ENCODE measurements at places on chromosomes 6 and 20.

GRCh38 chr6:33323623-33323948 lies 6.0 kb upstream of the ZBTB22 start:
- no peak for DNase-seq

DNA sequence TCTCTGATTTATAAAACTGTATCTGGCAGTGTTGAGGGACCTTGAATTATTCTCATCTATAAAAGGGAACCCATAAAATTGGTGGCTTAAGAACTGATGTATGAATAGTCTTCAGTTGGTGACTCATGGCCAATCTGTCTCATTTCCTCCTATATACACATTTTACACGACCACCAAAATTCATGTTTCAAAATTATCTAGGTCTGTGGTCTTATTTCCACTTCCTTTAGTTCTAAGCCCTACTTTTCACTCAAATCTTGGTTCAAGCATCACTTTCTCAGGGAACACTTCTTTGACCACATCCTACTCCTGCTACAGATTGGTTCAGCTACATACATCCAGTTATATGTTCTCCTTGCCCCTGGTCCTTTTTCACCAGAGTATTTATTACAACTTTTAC lies 18.6 kb upstream of the ENPP1 start:
- no peak for DNase-seq

DNA sequence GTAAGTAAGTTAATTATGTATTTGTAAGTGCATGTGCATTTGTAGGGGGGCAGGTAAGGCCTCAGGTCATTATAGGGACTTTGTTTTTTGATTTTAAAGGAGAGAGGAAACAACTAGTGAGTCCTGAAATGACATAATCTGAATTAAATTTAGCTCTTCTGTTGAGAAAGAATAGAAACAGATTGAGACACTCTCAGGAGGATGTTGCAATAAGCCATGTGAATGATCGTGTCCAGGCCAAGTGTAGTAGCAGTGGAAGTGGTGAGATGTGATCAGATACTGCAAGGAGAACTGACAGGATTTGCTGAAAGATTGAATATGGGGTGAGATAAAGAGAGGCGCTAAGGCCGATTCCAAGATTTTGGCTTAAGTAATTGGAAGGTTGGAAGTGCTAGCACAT lies 2.6 kb upstream of the CENPW start:
- DNase-seq: no peak

- DNase-seq: no peak
Measured at GRCh38 chr6:35725721-35726438, 11.0 kb upstream of the ARMC12 start.

- no peak for DNase-seq
Measured at GRCh38 chr6:47992809-47993208, 118.2 kb downstream of the PTCHD4 start.

- peak; percentile 72 for DNase-seq
Measured at GRCh38 chr20:46255440-46256104, 52.7 kb downstream of the CDH22 start.

DNA sequence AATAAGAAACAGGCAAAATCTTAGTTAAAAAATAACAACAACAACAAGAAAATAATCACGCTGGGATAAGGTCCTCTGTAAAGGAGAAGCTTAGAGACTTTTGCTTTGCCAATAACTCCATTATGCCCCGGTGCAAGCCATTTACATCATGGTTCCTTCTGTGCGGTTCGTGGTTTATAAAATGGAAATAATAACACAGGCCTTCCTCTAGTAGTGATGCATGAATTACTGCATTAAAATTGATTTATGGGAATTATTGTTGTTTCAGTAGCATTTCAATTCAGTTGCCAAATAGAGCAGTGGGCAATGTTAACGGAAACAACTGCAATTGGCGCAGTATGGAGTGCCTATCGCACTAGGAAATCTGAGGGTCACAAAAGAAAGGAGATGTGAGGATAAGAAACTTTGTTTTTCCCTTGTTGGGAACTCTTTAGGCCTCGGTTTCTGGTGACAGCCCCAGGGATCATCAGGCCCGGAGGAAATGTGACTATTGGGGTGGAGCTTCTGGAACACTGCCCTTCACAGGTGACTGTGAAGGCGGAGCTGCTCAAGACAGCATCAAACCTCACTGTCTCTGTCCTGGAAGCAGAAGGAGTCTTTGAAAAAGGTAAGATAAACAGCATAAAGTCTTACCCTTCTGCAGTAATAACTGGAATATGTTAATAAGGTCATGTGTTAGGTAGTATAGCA lies 1.1 kb downstream of the CD109 start:
- no peak for DNase-seq

DNA sequence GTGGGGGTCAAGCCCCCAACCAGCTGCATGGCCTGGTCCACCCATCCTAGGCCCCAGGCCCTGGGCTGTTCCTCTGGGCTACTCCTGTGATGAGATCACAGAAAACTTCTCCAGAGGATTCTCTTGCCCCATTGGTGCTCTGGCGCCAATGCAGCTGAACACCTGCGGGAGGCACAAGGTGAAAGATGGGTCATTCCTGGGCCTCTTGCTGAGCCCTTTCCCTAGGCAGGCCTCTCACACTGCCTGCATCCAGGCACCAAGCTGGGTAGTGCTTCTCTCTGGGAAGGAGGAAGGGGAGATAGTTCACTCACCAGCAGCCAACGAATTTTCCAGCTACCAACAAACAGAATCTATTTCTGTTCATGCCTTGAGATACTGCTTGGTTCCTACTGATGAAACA lies 142.1 kb downstream of the PXDC1 start:
- DNase-seq: no peak

DNA sequence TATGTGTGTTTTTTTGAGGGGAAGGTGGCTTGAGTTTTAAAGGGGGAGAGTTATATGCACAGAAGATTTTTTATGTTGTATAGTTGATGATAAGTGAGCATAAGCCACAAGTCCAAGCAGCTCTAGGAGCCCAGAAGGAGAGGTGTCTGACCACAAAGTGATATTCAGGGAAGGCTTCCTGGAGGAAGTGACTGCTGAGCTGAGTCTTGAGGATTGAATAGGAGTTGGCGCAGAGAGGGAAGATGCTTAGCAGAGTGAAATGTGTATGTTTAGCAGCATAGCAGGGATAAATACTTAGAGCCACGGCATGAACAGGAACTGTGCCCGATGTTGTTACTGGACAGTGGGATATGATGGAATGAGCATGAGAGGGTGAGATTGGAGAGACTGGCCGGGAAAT lies 255.1 kb upstream of the KCNG1 start:
- DNase-seq: no peak

- DNase-seq: peak; percentile 16
Measured at GRCh38 chr20:62136283-62137091, 6.7 kb downstream of the PSMA7 start.

GRCh38 chr20:10637563-10637962 lies 36.2 kb downstream of the JAG1 start:
- no peak for DNase-seq

DNA sequence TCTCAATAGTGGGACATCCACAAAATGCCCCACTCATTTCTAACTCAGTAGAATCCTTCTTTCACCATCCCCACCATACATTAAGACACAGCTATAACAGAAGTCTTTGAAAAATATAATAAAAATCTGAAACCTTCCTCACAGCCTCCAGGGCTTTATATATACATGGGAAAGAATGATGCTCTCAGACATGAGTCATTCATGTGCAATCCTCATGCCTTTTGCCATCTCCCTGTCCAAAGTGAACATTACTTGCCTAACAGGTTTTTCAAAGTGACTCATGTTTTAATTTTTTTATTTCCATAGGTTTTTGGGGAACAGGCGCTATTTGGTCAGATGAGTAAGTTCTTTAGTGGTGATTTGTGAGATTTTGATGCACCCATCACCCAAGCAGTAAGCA lies 162.7 kb downstream of the RALGAPA2 start:
- DNase-seq: peak; percentile 80

GRCh38 chr6:157110607-157111006 lies 212.7 kb downstream of the TMEM242 start:
- DNase-seq: no peak

DNA sequence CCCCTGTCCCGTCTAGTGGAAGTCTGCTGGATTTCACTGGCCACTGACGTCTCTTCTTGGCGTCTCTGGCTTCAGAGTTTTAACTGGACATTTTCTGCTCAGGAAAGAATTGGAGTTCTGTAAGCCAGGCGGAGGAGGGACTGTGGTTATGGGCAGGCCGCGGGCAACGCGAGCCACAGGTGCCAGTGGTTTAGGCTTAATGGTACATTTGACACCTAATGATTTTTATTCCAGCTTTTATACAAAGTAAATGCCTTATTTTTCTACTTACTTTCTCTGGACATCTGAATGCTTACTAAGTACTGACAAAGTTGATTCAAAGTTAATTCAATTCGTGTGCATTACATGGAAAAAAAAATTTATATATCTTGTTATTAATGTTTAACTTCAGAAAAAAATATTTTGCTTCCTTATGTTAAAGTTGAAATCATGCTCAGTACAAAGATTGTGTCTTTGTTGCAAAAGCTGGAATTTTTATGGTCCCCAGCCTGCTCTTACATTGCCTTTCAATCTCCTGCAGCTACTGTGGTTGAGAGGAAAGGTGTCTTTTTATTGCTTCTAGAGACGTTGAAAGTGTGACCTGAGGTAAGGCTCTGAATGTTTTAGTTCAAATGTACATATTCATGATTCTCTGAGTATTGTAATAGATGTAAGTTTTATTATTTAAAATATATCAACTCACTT lies 231.0 kb downstream of the SMOC2 start:
- DNase-seq: no peak

- no peak for DNase-seq
Measured at GRCh38 chr6:119890470-119890869, 540.9 kb upstream of the MAN1A1 start.

- peak; percentile 48 for DNase-seq
Measured at GRCh38 chr20:61628901-61629601, 377.0 kb downstream of the CDH4 start.

DNA sequence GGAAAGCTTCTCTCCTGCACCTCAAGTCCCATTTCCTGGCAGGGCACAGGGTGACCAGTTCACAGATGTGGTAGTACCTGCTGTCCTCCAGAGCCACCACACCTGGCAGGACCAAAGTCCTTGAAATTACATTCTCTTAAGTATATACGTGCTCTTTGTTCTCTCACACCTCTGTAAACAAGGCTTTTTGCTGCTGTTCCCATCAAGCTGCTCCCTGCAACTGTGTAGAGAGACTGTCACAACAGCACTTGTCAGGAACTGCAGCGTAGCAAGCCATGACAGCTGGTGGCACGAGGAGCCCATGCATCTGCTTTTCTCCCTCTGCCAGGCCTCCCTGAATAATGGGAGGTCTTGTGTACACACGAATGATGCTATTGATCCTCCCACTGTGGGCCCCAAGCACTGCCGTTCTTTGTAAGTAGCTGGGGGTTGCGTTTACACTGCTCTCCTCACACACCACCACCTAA lies 431.8 kb downstream of the CD83 start:
- no peak for DNase-seq

DNA sequence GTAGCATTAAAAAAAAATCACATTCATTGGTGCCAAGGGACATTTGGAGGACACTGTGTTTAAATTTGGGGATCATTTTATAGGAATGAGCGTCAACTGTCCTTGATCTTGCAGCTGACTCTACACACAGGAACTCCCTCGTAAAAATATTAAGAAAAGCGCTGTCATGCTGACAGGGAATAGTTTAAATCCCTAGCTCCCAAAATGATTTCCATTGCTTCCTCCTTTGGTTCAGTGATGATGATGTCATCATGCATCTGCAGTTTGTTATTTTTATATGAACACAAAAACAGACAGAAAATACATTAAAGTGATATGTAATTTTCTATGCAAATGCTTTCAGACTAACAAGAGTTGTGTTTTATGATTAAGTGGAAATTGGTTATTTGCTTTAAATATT lies 275.6 kb downstream of the BTBD9 start:
- DNase-seq: no peak

- no peak for DNase-seq
Measured at GRCh38 chr20:30484009-30484748, 773.3 kb upstream of the DEFB115 start.

GRCh38 chr6:85942844-85943243 lies 300.2 kb upstream of the SYNCRIP start:
- no peak for DNase-seq

All from DMS 273 treated with DMSO at 0.1 percent for 48 hours (cell line).